Epithelial cell of proximal tubule (primary cell): ENCODE measurements at places on chromosomes 1 and 21. TPM values are rescaled to one million over a fixed set of nuclear protein-coding genes. Genes with fewer than 3 reads are reported as not detected.

GRCh38 chr1:8015036-8015808 is 10.9 kb downstream of the ERRFI1 start:
- DNase-seq: peak; percentile 59

GRCh38 chr1:22749503-22749902 is 38.9 kb downstream of the EPHB2 start:
- no peak for DNase-seq

GRCh38 chr1:150320667-150320978 is 710 bp upstream of the PRPF3 start:
- no peak for DNase-seq

GRCh38 chr1:223319905-223320580 is 43.9 kb downstream of the SUSD4 start:
- no peak for DNase-seq

Gene CCDC185
- total RNA-seq: not detected in 2 replicates

Gene S100A9
- total RNA-seq: 18.9 and 88.6 TPM in 2 replicates
